Neural progenitor cell (in vitro differentiated cells): ENCODE measurements at places on chromosomes 6 and 20.

DNA sequence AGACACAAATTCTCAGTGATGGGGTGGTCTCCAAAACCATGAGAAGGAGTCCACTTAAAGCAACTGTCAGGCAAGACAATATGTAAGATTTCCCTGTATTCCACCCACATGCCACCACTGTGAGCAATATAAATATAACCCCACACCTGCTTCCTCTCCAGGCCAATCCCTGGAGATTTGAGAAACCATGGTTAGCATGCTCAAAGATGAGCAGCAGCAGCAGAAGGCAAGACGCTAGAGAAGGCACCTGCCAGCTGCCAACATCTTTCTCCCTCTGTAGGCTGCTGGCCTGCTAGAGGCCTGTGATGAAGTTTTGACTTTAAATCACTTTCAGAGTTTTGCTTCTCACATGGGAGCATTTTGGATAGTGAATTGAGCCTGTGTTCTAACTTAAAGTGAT is 7.9 kb upstream of the SOD2 start:
- DNase-seq = no peak

GRCh38 chr6:72959821-72960220 is 265.5 kb downstream of the KHDC1L start:
- no peak for DNase-seq

DNA sequence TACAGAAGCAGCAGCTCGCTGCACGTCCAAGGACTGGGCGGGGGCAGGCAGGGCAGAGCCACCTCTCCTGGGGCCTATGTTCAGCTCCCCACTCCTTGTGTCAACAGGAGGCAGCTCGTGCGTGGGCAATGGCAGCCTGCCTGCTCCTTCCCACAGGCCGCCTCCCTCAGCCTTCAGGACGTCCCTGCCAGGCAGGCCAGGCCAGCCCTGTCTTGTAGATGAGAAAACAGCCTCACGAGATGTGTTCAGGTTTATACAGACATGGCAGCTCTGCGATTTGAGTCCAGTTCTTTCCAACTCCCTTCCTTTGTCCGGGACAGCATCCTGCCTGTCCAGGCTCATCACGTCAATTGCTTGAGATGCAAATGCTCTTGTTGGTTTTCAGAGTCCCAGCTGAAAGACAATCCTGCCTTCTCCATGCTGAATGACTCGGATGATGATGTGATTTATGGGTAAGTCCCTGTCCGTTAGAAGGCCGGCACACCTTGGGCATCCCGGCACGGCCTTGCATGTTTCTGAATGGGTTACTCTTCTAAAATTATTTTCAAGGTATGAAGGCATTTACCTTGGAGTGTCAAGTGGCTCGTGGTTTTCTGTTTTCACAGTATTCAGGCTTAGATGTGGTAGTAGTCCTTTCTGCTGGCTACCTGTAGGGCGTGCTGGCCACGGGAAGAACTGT is 13.5 kb downstream of the DYNLT1 start:
- no peak for DNase-seq

DNA sequence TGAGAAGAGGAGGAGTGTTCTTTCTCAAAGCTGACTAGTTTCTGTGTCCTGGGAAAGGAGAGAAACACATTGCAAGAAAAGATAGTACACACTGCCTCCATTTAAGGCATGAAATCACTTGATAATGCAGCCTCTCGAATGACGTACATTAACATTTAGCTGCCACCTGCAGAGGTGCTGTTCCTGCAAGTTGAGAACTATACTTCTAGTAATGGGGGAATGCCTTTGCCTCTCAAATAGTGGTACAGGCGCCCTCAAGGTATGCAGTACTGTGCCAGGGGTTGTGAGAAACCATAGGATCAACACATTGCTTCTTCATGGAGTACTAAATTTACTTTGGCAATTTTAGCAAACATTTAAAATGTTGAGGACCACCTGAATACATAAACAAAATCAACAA is 20.1 kb downstream of the IMPG1 start:
- no peak for DNase-seq

DNA sequence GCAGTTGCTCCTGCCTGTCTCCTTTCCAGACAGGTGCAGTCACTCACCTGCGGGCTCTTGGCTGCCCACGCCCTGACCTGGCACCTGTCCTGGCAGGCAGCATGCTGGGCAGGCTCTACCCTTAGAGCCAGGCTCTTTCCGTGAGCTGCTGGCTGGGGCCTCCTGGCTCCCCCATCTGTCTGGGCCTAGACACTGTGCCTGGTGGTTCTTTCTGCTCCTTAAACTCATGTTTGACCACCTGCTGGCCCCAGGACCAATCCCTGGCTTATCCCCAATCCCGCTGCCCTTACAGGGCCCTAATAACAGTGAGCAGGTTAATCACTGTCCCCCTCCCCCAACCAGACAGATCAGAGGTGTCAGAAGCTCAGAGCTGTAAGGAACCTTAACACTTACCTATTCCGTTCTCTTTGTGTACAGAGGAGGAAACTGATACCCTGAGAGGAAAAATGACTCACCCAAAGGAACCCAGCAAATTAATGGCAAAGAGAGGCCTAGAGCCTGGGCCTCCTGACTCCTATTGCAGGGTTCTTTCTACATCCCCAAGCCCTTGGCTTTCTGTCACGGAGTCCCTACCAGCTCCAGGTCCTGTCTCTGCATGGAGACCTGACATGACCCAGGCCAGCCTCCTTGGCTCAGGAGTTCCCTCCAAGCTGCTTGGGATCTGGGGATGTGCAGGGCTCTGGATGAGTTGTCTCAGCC is 54.7 kb downstream of the RAB44 start:
- no peak for DNase-seq

DNA sequence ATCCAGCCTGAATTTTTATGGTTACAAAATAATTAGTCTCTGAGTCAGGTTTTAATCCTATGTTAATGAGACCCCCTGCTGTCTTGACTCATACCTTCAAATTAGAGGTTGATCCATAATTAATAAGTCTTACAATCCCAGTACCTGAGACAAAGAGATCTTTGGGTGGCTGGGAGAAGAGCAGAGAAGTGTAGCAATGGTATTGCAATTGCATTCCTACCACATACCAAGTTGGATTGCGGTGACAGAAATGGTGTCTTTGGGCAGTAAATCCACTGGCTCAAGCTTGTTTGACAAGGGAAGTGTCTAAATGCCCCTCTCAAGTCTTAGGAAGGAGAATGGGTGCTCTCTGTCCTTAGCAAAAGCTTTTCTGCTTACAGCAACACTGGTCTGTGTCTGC is 150.4 kb downstream of the BTBD3 start:
- peak; percentile 42 for DNase-seq

DNA sequence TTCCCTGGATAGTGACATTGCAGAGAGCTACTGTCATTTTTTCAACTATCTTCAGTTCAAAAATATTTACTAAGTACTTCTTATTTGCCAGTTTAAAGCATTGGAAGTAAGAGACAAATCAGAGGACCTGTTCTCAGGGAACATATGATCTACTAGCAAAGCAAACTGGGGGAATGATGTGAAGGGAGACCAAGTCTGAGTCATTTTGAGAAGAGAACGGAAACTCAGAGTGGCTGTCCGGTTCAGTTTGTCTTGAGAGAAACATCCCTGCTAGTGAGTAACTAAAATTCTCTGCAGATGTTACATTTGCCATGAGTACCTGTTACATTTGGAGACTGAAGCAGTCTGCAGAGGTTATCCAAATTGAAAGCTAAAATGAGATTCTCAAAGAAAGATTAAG is 118.3 kb downstream of the KCNQ5 start:
- DNase-seq = no peak

DNA sequence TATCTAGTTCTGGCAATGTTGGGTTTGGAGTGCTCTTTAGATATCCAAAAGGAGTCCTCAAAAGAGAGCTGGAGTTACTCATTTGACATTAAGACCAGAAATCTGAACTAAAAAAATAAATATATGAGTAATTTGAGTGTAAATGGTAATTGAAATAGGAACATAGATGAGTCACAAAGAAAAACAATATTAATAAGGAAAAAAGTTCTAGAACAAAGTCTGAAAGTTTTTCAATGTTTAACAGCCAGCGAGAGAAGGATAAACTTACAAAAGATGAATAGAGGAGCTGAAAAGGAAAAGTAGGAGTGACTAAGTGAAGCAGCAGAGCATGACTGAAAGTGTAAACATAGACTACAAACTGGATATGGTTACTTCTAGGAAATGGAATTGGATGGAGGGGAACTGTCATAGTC is 46.8 kb downstream of the EPM2A start:
- DNase-seq = no peak

DNA sequence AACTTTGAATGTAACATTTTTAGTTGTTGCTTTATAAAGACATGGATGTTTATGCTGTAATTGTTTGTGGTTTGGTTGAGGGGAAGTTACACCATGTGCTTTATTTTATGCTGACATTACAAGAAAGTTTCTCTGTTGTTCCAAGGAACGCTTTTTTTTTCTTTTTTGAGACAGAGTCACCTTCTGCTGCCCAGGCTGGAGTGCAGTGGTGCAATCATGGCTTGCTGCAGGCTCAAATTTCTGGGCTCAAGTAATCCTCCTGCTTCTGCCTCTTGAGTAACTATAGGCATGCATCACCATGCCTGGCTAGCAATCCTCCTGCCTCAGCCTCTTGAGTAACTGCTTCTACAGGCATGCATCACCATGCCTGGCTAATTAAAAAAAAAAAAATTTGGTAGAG is 21.0 kb upstream of the IFNGR1 start:
- no peak for DNase-seq

- no peak for DNase-seq
Observed at GRCh38 chr6:150987371-150987828, 121.9 kb downstream of the MTHFD1L start.

GRCh38 chr6:53831936-53832660 is 37.3 kb downstream of the LRRC1 start:
- no peak for DNase-seq

DNA sequence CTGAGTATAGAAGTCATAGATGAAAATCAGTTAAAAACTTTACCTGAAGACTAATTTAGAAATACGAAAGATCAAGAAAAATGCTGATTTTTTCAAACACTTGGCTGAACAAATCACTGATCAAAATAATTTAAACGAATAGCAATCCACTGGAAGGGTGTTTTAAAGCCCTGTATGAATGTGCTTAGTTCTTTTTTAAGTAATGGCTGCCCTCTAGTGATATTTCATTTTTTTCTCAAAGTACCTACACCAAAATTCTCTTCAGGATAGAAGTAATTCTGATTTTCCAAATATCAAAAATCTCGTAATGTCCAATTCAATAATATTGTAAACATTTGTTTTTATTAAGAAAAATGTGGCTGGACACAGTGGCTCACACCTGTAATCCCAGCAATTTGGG is 32.5 kb downstream of the AKAP7 start:
- DNase-seq = no peak

DNA sequence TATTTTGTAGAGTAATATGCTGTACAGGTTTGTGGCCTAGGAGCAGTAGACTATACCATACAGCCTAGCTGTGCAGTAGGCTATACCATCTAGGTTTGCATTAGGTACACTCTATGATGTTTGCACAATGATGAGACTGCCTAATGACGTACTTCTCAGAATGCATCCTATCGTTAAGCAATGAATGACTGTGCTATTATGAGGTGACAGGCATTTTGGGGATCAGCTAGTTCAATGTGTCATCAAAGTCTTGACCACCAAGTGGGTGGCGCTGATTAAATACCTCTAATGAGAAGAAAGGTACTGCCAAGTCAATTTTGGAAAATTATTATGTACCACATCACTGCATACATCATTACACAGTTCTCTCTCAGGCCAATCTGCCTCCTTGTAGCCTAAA is 190.2 kb downstream of the BACH2 start:
- no peak for DNase-seq

GRCh38 chr6:56947924-56948323 is 7.0 kb upstream of the BEND6 start:
- no peak for DNase-seq

DNA sequence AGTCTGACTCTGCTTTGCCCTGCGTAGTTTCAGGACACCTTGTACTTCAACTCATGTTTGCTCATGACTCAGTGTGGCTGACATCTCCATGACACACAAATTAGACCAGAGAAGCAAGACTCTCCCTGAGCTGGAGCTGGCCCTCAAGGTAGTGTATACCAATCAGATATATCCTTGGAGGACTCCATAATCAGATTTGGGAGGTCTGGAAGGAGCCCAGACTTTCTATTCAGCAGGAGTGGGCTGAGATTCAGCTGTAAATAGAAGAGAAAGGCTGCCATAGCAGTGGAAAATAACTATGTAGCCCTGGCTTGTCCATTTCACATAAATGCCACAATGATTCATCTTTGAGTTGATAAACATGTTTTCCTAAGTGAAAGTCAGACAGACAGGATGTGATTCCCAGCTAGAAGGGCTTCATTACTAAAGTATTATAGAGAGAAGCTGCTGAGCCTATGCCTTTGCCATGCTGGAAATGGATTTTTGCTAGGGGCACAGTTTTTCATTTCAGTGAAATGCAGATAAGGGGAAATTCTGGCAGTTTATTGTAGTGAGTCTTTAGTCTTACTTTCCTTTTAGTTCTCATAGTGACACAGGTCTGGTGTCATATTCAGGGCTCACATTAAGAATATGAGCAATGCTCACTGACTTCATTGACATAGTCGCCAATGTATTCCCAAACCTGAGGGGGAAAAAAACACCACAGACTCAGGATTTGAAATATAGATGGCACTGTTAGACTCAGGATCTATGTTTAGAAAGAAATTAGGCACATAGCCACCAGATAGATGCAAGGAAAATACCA is 95.3 kb downstream of the CLVS2 start:
- DNase-seq = no peak

- peak; percentile 90 for DNase-seq
Observed at GRCh38 chr6:49551078-49551865, 804 bp downstream of the C6orf141 start.

DNA sequence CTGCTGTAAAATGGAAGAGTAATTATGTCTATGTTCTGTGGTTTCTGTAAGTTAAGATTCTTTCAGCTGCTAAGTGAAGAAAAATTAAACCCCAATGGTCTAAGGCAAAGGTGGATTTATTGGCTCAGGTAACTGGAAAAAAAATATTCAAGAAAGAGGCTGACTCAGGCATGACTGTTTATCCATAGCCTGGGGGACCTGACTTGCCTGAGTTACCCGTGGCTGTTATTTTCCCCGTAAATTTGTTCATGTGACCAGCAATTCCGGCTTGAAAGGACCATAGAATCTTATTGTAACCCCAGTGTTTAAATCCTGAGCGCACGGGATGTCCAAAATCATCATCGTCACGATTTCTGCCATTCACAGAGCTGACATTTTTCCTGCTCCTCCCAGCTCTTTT is 32.3 kb upstream of the SULF2 start:
- no peak for DNase-seq

GRCh38 chr20:38790200-38791053 is 15.1 kb upstream of the PPP1R16B start:
- DNase-seq = peak; percentile 79
